T follicular helper cell (primary cell): ENCODE measurements at places on chromosomes 11 and 22.

DNA sequence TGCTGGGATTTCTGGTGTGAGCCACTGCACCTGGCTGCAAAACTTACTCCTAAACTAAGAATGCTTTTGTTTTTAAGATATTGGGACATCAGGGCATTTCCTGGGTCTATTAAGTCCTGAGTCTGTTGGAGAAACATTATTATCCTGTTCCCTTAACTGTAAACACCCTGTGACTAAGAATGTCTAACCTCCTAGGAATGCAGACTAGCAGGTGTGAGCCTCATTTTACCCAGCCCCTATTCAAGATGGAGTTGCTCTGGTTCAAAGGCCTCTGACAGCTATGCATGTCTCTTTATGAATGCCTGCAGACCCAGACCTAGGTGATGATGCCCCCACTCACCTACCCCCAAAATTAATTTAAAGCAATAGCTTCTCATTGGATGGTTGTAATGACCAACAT, 46.2 kb downstream of the DEPDC5 start:
- DNase-seq: no peak

DNA sequence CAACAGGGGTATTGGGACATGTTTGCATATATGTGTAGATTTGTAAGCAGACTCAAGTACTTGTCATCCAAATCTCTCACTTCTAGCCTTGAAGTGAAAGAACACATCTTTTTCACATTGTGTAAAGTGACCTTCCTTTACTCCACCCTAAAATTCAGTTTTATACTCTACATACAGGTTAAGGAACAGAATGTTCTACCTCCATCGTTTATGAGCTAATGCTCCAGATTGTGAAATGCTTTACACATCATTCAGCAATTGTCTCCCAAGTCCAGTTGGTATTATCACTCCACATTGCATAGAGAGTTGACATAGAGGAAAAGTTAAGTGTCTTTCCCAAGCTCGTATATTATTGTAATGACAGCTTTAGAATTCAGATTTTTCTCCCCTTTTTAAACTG, 46.1 kb upstream of the BLID start:
- no peak for DNase-seq

DNA sequence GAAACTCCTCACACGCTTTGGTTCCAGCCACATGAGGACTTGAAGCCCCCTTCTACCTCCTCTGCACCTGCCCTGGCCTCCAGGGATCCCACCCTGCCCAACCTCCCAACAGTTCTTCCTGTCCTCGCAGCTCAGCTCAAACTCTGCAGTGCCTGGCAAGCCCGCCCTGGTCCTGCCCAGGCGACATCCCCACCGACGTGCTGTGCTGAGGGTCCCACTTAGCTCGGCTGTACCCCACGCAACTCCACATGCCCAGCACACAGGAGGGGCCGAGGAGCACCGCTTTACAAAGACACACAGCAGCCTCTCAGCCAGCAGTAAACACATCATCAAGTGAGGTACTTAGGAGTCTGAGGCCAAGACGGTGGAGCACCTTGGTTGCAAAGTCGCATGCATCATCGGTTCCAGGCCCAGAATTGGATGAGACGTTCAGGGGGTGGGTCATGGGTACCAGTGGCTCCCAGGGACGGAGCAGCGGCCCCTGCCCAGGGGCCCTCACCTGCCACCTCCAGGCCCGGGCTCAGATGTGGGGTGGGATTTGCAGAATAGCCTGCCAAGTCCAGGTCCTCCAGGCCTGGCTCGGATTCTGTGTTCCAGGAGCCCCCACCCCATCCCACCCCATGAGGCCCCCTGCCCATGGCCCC, 72.6 kb downstream of the CELSR1 start:
- DNase-seq: no peak

GRCh38 chr11:130213979-130214281, 54.3 kb downstream of the ST14 start:
- DNase-seq: no peak

GRCh38 chr11:9090488-9091043, 833 bp downstream of the SCUBE2 start:
- no peak for DNase-seq

- DNase-seq: no peak
Measured at GRCh38 chr11:65305501-65306268, 9.0 kb upstream of the CDC42EP2 start.

GRCh38 chr22:43317239-43317638, 25.9 kb downstream of the SCUBE1 start:
- DNase-seq: no peak

- no peak for DNase-seq
Measured at GRCh38 chr11:16110886-16111285, 245.5 kb downstream of the SOX6 start.

DNA sequence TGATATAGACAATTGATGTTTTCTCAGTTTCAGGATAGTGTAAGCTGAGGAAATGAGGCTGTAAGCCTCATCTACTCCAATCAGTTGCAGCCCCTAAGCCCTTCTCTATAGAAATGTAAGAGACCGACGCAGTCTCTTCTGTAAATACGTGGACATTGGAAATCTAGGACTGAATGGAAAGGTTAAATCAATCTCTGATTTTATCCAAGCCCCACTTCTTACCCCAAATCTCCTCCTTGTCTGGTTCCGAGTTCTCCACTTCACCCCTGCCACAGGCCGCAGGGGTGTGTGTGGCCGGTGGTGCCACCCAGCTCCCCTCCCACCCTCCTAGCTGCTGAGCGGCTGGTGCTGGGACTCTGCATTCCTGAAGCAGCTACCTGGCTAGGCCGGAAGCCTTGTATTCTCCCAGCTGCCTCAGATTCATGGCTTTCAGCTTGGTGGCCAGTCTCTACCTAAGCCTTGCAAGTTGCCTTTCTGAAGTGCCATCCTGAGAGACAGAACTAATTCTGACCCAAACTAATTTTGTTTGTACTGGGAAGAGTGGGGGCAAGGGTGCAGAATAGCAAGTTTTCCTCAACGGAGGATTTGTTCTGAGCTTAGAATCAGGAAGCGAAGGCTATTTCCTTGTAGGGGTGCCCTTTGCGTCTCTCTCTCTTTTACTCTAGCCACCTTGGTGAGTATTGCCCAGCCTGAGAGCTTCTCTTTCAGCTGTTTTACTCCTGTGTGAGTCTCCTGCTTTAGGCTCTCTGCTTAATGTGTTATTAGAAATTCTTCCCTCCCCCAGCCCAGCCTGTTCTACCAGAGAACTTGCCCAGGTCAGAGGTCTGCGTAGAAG, 749 bp downstream of the VWA5A start:
- no peak for DNase-seq

GRCh38 chr22:43110444-43110926, at the start of gene BIK:
Gene BIK, plus strand, starts transcription at chr22:43110750. Its CDS starts 13,273 bp downstream, at chr22:43124023.
- peak; percentile 25 for DNase-seq

DNA sequence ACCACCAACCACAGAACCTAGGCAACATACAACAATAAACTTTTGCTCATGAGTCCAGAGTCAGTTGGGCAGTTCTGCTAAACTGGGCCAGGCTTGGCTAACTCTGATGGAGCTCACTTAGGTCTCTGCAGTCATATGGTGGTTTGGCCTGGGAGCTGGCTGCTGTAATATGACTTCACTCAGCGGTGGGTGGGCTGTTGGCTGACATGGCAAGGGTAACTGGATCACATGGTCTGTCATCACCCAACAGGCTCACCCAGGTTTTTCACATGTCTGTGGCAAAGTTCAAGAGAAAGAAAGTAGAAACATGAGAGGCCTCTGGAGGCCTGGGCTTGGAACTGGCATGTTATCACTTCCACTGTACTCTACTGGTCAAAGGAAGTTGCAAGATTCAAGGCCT, 43.2 kb upstream of the CLMP start:
- DNase-seq: no peak

GRCh38 chr11:120908461-120909181, 115.3 kb upstream of the TBCEL start:
- DNase-seq: no peak

GRCh38 chr11:60334005-60334620, 7.1 kb downstream of the MS4A6E start:
- DNase-seq: peak; percentile 36

- no peak for DNase-seq
Measured at GRCh38 chr22:44545773-44546172, 47.7 kb upstream of the RTL6 start.

- DNase-seq: no peak
Measured at GRCh38 chr22:46586123-46586519, 34.1 kb upstream of the GRAMD4 start.

GRCh38 chr22:39176143-39176713, 23.7 kb upstream of the CBX7 start:
- no peak for DNase-seq

GRCh38 chr11:45543808-45544422, 121.5 kb downstream of the CHST1 start:
- DNase-seq: no peak

DNA sequence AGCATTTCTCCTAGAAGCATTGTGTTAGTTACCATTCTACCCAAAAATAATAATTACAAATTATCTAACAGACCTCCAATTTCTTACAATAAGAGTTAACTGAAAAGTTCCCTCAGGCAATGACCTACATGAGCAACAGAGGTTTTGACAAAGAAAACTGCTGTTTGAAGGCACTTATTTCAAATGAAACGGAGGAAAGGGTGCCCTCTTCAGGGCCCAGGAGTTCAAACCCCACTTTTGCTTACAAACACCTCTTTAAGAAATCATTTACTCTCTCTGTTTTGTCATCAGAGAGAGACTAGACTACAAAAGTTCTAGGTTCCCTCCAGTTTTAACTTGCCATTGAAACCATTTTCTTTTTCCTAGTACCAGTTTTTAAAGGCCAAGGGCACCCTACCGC, 56.7 kb downstream of the AMBRA1 start:
- DNase-seq: no peak

GRCh38 chr11:44506375-44507016, 59.0 kb upstream of the CD82 start:
- no peak for DNase-seq

GRCh38 chr22:37148742-37149665, 712 bp downstream of the IL2RB start:
- DNase-seq: no peak

- no peak for DNase-seq
Measured at GRCh38 chr22:39171623-39172264, 19.3 kb upstream of the CBX7 start.

GRCh38 chr11:2713094-2713493, 13.3 kb upstream of the KCNQ1OT1 start:
- DNase-seq: no peak

- DNase-seq: no peak
Measured at GRCh38 chr22:31922534-31922933, 21.8 kb upstream of the YWHAH start.

- no peak for DNase-seq
Measured at GRCh38 chr22:46381142-46381541, 45.6 kb downstream of the TRMU start.

DNA sequence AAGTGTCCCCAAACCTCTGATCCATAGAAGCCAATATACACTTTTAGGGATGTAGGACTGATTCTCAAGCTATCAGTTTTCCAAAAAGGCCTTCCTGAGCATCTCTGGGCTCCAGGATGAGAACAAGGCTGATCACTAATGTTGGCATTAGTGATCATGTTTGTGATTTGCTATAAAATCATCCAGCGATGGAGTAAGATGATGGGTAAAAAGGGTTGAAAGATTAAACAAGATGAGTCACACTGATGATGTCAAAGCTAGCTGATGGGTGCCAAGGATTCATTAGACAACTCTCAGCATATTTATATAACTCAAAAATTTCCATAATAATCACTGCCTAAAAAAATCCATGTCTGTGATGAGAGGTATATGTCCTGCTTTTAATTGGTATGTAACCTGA, 42.8 kb downstream of the ZNF280B start:
- no peak for DNase-seq

DNA sequence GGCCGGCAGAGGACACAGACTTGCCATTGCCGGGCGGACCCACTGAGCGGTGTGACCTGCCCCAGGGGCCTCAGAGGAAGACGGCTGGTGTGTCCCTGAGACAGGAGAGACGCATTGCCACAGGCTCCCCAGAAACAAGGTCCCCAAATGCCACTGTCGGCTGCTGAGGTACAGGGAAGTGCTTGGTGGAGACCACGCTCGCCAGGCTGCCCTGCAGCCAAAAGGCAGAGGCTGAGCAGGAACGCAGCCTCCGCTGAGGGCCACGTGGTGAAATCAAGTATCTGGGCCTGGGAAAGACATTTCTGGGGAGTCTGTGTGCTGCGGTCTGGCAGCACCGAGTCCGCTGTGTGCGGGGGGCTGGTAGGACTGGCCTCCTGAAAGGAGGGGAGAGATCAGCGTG, 794.9 kb downstream of the BRD1 start:
- no peak for DNase-seq

DNA sequence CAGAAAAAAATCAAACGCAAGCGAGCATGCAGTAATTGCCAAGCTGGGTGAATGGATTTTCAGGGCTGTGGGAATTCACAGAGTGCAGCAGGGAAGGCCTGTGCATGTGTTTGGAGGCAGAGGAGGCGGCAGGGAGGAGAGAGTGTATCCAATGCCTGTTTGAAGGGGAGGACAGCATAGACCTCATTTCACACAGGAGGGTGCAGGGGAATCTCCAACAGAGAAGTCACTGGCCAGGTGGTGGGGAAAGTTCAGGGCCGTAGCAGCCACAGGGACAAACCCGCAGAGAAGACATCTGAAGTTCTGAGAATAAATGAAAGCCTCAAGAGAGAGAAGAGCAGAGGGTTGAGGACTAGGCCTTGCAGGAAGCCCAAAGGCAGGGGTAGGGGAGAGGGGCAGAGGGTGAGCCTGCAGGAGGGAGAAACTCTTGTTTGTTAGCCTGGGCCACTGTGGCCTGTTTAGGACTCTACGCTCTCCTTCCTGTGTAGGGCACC, 19.2 kb upstream of the KDM2A start:
- DNase-seq: no peak

DNA sequence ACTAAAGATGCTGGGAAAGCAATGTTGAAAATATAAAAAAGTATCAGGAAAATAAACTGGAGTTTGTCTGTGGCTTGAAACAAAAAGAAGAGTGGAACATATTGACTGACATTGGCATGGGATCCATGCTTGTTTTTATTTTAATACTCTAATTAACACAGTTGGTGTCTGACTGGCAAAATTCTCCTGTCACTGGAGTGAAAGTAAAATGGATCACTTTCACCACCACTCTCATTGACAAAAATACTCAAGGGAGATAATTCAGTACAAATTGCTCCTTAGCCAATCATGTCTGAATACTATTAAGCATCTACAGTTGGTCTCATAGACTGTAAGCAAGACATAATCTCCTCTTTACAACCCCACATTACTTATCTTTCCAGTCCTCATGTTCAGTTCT, 101.8 kb downstream of the DCDC1 start:
- DNase-seq: no peak

DNA sequence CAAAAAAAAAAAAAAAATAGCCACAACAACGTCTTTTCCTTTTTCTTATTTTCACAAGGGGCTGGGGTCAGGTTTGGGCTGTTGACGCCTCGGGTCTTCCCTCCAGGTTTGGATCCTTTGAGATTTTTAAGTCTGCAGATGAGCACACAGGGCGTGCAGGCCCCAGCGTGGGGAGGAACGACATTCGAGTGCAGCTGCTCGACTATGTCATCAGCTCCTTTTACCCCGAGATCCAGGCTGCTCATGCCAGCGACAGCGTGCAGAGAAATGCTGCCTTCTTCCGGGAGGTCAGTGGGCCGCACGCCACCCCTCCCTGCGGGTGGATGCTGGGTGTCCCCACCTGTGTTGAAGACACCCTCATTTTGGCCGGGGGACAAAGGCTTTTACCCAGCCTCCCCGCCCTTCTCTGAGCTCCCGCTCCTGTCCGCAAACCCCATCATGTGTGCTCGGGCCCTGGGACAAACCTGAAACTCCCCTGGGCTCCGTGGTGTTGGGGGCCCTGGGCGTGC, 7.7 kb downstream of the SELENOO start:
- DNase-seq: no peak

- no peak for DNase-seq
Measured at GRCh38 chr11:6599449-6599848, 4.0 kb downstream of the RRP8 start.

GRCh38 chr11:9201372-9202162, 63.6 kb downstream of the DENND5A start:
- DNase-seq: no peak
